K562 (cell line): ENCODE measurements at places on chromosomes 16 and 17. TPM values are rescaled to one million over a fixed set of nuclear protein-coding genes. Genes with fewer than 3 reads are reported as not detected.
A peak's percentile ranks its signal among the peaks of the same experiment; 100 is the strongest.

DNA sequence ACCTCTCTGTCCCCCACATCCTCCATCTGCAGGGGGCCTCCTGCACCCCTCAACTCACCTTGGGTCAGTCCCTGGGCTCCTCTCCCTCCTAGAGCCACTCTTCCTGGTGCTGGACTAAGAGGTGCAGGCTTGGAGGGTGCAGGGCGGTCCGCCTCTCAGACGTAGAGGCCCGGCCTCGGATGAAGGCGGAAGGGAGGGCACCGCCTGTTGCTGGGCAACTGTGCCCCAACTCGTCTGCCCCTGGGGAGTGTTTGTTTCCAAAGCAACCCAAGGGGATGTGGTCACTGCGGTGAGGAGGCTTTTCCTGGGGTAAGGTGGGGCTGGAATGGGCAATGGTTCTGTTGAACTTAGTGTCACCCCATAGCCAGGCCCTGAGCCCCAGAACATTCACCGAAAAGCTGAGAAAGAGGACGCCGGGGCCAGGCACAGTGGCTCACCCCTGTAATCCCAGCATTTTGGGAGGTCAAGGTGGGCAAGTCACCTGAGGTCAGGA lies at the start of gene C16orf54:
Gene C16orf54, minus strand, starts transcription at position 138 of the 493 bp plus-strand sequence. CDS start 1,039 bp downstream, outside the sequence.
- DNase-seq: no peak

DNA sequence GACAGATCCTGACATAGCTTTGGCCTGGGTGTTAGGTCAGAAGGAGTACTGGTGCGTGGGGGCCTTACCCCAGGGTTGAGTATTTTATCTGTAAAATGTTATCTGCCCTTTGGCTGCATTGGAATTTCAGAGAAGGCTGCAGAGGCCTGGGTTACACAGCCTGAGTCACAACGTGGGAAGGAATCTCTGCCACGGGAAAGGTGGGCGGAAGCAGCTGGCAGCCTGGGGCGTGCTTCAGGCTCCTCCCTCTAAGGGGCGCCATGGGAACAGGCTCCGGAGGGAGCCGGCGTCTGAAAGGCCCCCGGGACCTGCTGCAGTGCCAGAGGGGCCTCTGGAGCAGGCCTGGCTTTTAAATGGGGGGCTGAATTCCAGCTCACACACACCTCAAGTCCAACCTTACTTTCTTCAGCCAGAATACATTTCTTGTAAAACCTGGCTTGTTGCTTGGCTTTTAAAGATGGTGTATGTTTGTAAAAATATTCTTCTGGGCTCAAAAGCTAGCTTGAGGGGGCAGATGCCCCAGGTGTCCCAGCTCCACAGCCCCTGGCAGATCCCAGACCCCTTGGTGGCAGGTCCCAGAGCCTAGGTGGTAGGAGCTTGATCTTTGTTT lies 142.2 kb downstream of the RAB11FIP4 start:
- DNase-seq: peak; percentile 59

Gene CMTR2
- 11.2 and 12.9 TPM in 2 replicates for total RNA-seq

GRCh38 chr17:45345246-45345553 lies 28.4 kb upstream of the MAP3K14 start:
- no peak for DNase-seq

DNA sequence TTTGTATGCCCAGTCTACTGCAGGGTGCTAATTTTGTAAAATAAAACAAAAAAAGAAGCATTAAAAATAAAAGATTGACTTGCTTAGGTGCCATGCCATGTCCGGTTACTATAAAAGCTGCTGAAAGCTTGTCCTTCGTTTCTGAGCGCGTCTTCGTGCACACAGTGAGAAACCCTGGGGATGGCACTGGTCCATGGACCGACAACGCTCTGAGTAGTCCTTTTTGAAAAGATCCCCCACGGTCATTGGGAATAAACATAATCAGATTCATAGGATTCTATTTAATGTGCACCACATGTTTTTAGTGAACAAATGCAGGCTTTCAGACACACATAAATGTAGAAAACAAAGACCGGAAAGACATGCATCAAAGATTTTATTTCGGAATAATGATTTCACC lies 146.3 kb downstream of the XYLT1 start:
- no peak for DNase-seq

DNA sequence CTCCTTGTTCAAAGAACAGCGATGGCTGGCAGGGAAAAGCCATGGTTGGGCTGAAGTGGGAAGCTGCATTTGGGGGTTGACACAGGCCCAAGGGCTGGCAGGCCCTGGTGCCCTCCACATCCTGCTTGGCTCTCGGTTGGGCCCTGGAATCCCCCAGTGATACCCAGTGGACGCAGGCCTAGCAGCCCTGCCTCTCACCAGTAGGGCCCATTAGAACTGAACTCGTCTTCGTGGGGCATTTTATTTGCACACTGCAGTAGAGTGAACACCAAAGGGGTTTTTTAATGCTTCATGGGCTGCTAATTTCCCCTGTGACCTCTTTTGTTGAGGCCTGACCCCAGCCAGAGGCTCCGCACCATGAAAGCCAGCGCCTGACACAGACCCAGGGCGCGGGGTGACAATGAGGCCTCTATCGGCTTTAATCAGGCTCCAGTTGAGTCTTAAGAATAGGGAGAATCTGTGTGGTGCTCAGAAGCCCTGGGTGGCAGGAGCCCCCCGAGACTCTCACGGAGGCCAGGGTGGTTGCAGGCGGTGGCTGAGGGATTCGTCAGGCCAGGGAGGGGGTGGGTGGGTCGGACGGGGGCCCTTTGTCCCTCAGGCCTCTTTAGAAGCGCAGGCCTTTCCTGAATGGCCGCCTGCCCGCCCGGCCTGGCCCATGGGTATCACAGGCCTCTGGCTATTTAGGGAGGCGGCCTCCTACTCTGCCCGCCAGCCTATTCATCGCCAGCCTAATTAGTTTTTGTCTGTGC lies 199.3 kb downstream of the NTN1 start:
- no peak for DNase-seq

GRCh38 chr17:2982854-2983253 lies 80.6 kb downstream of the OR1D5 start:
- DNase-seq: no peak

DNA sequence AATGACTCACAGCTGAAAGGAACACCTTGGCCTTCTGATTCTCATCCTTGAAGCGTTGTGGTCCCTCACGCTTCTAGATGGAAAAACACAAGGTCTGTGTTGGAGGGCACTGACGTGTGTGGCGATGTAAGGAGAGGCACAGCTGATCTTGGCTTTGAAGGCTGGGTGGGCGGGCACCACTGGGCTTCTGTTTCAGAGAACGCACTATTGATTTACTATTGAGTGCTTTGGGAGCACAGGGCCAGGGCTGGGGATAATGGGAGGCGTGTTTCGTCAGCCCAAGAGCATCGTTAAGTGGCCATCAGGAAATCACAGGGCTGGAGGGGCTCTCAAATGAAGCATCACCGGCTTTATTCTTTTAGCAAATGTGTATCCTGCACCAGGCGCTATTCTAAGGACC lies 70.7 kb downstream of the CMIP start:
- no peak for DNase-seq

Gene NUPR1
- total RNA-seq: 0.56 and 1.5 TPM in 2 replicates

DNA sequence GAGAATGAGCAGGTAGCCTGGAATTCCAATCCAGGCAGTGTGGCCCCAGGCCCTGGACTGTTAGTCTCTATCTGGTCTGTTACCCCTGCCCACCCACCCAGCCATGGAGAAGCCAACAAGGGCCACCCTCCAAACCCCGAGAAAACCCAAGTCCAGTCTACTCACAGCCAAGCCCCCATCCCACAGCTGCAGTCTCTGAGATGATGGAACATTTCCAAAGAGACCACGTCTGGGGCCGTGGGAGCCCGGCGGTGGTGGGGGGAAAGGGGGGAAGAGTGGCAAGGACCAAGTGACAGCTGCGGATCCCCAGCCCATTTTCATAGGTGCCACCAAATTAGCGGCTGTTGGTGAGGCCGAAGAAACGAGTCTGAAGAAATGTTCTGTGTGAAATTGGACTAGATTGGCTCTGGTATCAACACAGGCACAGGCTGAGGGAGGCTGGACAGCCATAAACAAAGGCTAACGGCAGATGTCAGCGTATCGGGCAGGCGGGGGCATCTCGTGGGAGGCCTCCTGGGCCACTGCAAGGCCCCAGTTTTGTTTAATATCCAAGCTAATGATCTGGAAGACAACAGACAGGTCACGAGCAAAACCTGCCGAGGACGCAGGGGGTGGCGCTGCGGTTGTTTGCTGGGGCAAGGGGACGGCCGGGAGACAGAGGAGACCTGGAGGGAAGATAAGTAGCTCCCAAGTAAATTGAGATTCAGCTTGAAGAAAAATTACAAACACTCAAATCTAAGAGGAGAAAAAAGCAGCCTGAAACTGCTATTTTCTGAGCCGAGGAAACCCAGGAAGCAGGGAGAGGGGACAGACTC lies 53.4 kb downstream of the RBFOX3 start:
- DNase-seq: no peak

GRCh38 chr16:14121142-14121541 lies 50.0 kb downstream of the MRTFB start:
- no peak for DNase-seq

Gene STX1B
- 1.5 and 2.5 TPM in 2 replicates for total RNA-seq

Gene FNDC8
- total RNA-seq: not detected in 2 replicates

GRCh38 chr17:77332981-77333685 lies 192.4 kb downstream of the SEC14L1 start:
- DNase-seq: peak; percentile 45

Gene SKAP1
- total RNA-seq: not detected in 2 replicates

DNA sequence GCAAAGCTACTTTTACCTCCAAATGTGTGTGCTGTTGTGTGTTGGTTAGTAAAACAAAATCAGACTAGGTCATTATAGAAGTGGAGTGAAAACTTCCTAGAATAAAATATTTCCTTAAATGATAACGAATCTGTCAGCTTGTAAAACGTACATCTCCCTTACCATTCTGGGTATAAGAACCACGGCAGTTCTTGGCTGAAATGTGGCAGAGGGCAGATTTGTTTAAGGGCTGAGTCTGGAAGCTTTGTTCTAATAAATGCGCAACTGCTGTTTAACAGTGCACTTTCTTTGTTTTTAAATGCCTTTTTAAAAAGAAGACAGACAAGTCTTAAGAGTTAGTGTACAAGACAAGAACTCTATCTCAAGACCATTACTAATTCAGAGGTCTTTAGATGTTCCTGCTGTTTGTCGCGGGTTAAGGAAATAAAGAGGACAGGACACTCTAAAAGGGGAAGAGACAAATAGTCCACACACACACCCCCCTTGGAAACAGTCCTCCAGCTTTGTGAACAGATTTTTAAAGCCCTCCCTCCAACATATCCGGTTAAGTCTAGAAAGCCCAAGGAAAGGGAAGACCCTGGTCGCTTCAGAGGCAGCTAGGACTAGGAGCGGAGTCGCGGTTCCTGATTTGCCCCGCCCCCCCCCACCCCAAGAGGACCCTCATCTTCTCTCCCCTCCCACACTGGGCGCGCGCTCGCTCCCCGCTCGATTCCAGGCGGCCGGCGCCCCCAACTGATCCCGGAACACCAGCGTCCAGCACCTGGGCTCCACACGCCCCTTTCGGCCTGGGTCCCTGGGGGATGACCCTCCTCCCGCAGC lies 658 bp downstream of the SYNRG start:
- peak; percentile 57 for DNase-seq

GRCh38 chr17:67067571-67068482 lies 23.5 kb downstream of the CACNG1 start:
- no peak for DNase-seq

DNA sequence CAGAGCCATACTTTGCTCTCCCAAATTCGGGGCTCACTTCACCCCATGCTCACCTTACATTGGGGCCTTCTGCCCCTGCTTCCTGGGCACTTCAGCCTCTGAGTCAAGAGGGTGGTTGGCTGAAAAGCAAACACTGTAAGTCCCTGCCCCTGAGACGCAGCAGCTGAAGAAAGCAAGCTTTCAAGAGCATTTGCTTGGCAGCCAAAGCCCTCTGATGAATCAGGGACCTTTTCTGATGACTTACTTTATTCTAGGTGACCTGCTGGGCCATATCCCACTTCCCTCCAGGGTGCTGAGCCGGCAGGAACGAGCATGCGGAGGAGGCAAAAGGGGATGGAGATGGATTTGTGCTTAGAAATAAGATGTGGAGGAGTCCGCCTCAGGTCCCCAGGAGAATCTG lies 147.0 kb upstream of the TNRC6C start:
- no peak for DNase-seq

GRCh38 chr16:52465711-52466267 lies 81.2 kb downstream of the TOX3 start:
- no peak for DNase-seq

GRCh38 chr16:54171626-54172537 lies 114.7 kb downstream of the IRX3 start:
- DNase-seq: no peak
